ENCODE measurements at places on chromosomes 1 and 21.

DNA sequence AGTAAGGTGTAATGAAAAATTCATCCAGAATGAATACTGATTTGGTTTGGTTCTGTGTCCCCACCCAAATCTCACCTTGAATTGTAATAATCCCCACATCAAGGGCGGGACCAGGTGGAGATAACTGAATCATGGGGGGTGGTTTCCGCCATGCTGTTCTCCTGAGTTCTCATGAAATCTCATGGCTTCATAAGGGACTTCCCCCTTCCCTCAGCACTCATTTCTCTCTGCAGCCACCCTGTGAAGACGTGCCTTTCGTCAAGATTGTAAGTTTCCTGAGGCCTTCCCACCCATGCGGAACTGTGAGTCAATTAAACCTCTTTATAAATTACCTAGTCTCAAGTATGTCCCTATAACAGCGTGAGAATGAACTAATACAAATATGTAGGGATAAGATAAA lies 5.5 kb upstream of the SYNJ1 start:
- DNase-seq: no peak
- H3K27me3 ChIP-seq: no peaks in the 10 kb centered on the region
- H3K36me3 ChIP-seq: peaks cover 28% of the 10 kb centered on the region
- H3K4me1 ChIP-seq: peaks cover 3% of the 10 kb centered on the region

GRCh38 chr1:167479331-167479979 lies 38.9 kb downstream of the CD247 start:
- peaks cover 82% of the 10 kb centered on the region for H3K36me3 ChIP-seq
- peak overlapping the region; percentile 56 for H3K27ac ChIP-seq
- peaks cover 78% of the 10 kb centered on the region for H3K4me1 ChIP-seq
- H3K27me3 ChIP-seq: no peaks in the 10 kb centered on the region

DNA sequence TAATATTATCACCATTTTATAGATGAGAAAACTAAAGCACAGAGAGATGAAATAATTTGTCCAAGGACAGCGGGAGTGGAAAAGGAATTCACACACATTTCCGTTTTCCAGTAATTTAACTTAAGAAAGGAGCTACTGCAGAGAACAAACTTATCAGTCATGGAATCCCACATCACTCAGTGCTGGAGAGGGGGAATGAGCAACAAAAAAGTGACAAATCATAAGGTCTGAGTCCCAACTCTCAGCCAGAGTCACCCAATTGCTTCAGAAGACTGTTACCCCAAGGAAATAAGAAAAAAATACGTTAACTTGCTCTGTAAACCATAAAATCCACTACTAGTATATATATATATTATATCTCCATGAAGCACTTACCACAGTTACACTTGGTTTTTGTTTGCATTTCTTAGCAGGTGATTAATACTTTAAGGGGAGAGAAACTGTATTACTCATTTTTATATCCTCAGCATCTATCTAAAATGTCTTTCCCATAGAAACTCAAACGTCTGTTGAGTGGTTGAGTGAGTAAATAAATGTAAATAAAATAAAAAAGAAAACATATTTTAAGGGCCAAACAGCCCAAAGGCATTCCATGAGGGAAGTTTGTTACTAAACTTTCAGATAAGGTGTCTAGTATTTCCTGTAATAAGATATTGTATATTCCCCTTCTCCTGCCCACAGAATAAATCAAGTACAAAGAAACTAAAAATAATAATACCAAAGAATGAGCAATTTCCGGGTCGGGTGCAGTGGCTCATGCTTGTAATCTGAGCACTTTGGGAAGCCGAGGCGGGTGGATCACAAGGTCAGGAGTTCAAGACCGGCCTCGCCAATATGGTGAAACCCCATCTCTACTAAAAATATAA lies 76.8 kb downstream of the SLC45A1 start:
- peak overlapping the region; percentile 75 for H3K4me3 ChIP-seq
- H3K27ac ChIP-seq: peak overlapping the region; percentile 78
- H3K36me3 ChIP-seq: peaks cover 10% of the 10 kb centered on the region

- H3K27me3 ChIP-seq: peaks cover 15% of the 10 kb centered on the region
- no peak for DNase-seq
- H3K27ac ChIP-seq: no peak overlapping the region
- no peaks in the 10 kb centered on the region for H3K36me3 ChIP-seq
- peaks cover 13% of the 10 kb centered on the region for H3K4me1 ChIP-seq
Observed at GRCh38 chr1:25586181-25586588, 30.4 kb upstream of the MAN1C1 start.

DNA sequence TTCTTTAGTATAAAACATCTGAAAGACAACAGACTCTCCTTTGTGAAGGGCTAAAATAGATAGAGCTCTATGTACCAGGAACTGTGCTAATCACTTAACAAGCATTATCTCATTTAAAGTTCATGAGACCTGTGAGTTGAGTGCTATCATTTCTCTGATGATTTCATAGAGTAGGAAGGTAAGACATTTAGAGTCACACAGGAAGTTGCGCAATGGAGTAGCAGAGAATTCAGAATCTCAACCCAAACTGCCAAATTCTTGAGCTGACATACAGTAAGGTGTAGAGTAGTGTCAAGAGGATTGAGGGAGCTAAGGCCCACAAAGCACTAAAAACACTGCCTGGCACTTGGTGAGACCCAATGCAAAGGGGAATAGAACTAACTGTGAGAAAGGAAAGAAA lies 384.3 kb downstream of the NTNG1 start:
- H3K36me3 ChIP-seq: no peaks in the 10 kb centered on the region
- H3K27me3 ChIP-seq: peaks cover 21% of the 10 kb centered on the region
- H3K27ac ChIP-seq: no peak overlapping the region
- H3K4me3 ChIP-seq: no peak overlapping the region

GRCh38 chr1:6148497-6149241 lies 31.5 kb downstream of the CHD5 start:
- peaks cover 3% of the 10 kb centered on the region for H3K4me1 ChIP-seq
- no peaks in the 10 kb centered on the region for H3K36me3 ChIP-seq
- H3K4me3 ChIP-seq: peak overlapping the region; percentile 52
- H3K27me3 ChIP-seq: peaks cover 25% of the 10 kb centered on the region

DNA sequence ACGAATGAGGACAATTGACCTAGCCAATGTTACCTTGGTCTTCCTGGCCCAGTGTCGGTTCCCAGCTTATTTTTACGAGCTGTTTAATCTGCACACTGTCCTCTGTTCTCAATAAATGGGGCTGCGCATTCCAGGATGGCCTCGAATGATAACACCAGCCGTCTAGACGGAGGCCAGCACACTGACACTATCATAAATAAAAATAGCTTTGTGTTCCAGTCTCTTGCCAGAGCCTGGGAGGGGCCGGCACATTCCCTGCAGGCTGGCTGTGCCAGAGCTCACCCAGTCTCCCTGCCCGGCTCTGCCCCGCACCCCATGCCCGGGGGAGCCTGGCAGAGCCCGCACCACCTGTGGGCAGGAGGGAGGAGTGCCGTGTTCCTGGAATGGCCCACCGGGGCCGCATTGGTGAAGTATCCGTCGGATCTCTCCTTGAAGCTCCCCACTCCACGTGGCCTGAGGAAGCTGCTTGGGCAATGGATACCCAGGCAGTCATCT lies 92.1 kb downstream of the SPSB1 start:
- peaks cover 21% of the 10 kb centered on the region for H3K27me3 ChIP-seq
- H3K27ac ChIP-seq: no peak overlapping the region
- peaks cover 3% of the 10 kb centered on the region for H3K4me1 ChIP-seq
- no peaks in the 10 kb centered on the region for H3K36me3 ChIP-seq
- DNase-seq: no peak
- no peak overlapping the region for H3K4me3 ChIP-seq

DNA sequence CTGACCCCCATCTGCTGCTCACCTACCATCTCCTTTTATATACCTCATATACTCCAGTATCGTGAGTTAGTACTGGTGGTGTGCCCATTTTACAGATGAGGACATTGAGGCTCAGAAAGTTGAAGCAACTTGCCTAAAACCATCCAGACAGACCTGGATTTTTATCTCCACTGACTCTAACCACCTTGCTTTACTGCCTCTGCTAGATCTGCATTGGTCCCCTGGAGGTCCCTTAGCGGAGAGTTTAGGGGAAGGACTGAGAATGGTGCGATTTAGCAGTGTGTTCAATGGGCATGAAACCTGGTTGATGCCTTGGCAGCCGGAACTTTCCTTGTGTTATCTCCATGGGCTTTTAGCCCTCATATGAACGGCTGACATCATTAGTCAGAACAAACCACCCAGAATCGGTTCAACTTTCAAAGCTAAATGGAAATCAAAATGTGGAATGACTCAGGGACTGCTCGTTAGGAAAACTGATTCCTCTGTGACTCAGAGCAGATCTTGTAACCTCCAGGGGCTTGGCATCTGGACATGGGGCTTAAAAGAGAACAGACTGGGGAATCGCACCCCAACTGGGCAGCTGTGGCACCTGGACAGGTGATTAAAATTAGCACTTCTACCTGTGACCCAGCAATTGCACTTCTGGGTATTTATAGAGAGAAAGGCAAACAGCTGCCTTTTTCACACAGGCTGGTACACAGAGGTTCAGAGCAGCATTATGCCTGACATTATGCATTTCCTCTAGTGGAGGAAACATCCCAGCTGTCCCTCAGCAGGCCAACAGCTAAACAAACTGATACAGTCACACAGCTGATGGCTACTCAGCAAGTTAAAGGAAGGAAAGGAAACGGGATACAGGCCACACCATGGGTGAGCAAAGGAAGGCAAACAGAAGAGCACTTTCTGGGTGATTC lies 25.3 kb downstream of the TMEM51 start:
- DNase-seq: no peak
- H3K27me3 ChIP-seq: peaks cover 57% of the 10 kb centered on the region
- no peak overlapping the region for H3K27ac ChIP-seq
- H3K4me1 ChIP-seq: no peaks in the 10 kb centered on the region

GRCh38 chr1:211511947-211512346 lies 20.0 kb upstream of the RD3 start:
- no peak overlapping the region for H3K27ac ChIP-seq
- peaks cover 12% of the 10 kb centered on the region for H3K4me1 ChIP-seq
- H3K36me3 ChIP-seq: no peaks in the 10 kb centered on the region

GRCh38 chr1:32683397-32683796 lies 19.2 kb downstream of the SYNC start:
- peaks cover 63% of the 10 kb centered on the region for H3K36me3 ChIP-seq
- H3K27ac ChIP-seq: peak overlapping the region; percentile 78
- no peaks in the 10 kb centered on the region for H3K27me3 ChIP-seq
- no peaks in the 10 kb centered on the region for H3K4me1 ChIP-seq

- peak; percentile 52 for DNase-seq
- peak overlapping the region; percentile 20 for H3K27ac ChIP-seq
- H3K4me3 ChIP-seq: no peak overlapping the region
- H3K4me1 ChIP-seq: peaks cover 10% of the 10 kb centered on the region
Observed at GRCh38 chr21:33196941-33197374, 32.8 kb upstream of the IFNAR2 start.

DNA sequence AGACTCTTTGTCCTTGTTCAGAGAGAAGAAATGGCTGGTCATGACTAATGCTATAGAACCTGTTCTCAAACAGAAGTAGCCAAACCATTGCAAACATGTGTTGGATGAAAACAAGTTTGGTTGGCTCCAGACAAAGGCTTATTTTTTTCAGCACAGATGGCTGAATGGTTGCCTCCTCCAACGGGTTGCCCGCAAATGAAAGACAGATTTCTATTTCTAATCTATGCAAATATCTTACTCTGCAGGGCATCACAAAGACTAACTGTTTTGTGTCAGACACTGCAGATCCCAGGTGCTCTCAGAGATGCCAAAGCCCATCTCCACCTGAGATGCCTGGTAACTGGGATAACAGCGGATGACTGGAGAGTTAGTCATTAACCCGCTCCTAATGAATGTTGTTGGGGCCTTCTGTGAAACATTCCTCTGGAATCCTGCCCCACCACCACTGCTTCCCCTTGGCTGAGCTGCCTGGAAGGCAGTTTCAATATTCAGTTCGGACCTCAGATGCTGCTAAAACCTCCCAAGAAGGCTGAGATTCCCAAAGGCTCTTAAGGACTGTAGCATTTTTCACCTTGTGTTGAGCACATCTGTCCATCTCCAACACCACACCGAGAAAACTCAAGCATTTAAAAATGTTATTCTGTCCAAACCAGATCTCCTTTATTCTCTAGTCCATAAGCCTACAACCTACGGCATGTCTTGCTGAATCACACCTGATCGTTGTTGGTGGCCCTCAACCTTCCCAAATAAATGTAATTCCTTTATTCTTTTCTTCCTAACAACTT lies 104.4 kb downstream of the PTPN14 start:
- no peaks in the 10 kb centered on the region for H3K36me3 ChIP-seq
- no peak overlapping the region for H3K27ac ChIP-seq
- H3K4me1 ChIP-seq: no peaks in the 10 kb centered on the region
- H3K4me3 ChIP-seq: no peak overlapping the region

GRCh38 chr1:57910782-57911181 lies 486.9 kb upstream of the DAB1 start:
- no peak overlapping the region for H3K4me3 ChIP-seq
- H3K36me3 ChIP-seq: no peaks in the 10 kb centered on the region
- DNase-seq: no peak
- H3K27ac ChIP-seq: no peak overlapping the region
- no peaks in the 10 kb centered on the region for H3K4me1 ChIP-seq

DNA sequence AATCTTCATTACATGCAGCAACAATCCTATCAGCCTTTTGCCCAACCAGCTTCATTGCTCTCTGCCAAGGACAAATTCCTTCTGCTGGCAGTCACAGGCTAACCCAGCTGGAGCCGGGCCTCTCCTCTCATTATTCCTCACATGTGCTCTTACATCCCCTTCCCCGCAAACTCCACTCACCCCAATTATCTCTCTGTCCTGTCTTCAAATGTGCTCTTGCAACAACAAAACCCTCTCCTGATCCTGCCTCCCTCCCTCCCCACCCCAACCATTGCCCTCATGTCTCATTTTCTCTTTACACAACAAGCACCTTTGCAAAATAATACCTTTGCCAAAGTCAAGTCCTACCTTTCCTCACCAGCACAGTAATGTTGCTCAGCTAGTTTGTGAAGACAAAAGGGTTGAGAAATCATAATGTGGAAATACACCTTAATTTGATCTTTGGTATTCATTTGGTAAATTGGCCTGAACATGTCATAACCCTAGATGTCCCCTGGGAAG lies 36.0 kb upstream of the DHCR24 start:
- no peaks in the 10 kb centered on the region for H3K36me3 ChIP-seq
- no peak overlapping the region for H3K27ac ChIP-seq
- no peak overlapping the region for H3K4me3 ChIP-seq
- no peak for DNase-seq

DNA sequence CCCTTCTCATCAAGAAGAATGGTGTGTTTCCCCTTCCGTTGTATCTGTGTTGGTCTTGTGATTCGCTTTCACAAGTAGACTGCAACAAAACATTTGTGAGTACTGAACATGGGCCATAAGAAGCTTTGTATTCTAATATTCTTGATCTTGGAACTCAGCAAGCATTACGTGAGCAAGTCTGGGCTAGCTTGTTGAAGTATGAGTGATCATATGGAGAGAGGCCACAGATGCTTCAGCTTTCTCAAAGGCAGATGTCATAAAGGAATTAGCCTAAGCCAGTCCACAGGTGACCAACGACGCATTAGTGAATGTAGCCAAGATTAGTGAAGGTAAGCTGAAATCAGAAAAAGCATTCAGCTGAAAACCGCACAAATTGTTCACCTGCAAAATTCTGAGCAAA lies 609.6 kb upstream of the NEGR1 start:
- DNase-seq: no peak
- no peak overlapping the region for H3K4me3 ChIP-seq
- no peaks in the 10 kb centered on the region for H3K4me1 ChIP-seq
- H3K27ac ChIP-seq: no peak overlapping the region
- no peaks in the 10 kb centered on the region for H3K27me3 ChIP-seq
- no peaks in the 10 kb centered on the region for H3K36me3 ChIP-seq
